ENCODE measurements at places on chromosomes 2 and 18.

DNA sequence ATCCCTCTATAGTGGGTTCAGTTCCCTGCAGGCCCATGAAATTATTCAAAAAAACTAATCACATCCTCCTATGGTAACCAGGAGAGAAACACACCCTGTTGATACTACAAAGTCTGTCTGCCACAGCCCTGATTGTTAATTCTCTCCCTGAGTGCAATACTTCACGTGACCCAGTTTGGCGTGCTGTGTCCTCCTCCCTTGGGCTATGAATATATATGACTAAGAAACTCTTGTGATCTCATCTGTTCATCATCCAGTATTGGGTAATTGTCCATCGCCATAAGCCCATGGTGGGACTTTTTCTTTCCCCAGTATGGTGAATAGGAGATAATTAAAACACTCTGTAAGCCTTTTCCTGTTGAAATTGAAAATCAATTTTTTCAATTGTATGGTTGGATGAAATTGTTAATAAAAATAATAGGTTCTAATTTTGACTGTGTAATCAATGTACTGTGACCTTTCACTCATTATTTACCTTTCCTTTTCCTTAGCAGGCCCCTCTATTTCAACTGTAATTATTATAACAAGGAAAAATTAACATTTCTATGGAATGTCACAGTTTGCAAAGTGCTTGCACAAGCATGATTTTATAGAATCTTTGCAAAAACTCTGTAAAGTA, 1822.6 kb downstream of the SUCLG1 start:
- DNase-seq = no peak

- no peak for DNase-seq
Measured at GRCh38 chr2:221431477-221431876, 140.6 kb downstream of the EPHA4 start.

GRCh38 chr2:17800219-17800618, 16.0 kb upstream of the MSGN1 start:
- DNase-seq = no peak

DNA sequence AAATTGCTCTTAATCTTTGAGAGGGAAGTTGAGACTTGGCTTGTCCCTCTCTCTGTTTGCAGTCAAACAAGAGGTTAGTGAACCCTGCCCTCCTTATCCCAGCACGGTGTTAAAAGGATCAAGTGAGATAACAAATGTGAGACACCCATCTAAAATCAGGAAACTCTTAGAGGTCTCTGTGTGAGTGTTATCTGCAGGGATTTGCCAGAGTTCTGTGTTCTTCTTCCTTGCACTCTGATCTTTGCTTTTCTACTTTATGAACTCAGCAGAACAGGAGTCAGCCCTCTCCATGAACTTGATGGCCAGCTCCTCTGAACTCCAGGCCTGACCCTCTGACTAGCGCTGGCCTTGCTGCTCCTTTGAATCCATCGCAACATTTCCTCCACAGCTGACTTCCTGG, 123.8 kb downstream of the NCKAP5 start:
- no peak for DNase-seq

GRCh38 chr2:20542746-20543468, 96.0 kb downstream of the RHOB start:
- no peak for DNase-seq

DNA sequence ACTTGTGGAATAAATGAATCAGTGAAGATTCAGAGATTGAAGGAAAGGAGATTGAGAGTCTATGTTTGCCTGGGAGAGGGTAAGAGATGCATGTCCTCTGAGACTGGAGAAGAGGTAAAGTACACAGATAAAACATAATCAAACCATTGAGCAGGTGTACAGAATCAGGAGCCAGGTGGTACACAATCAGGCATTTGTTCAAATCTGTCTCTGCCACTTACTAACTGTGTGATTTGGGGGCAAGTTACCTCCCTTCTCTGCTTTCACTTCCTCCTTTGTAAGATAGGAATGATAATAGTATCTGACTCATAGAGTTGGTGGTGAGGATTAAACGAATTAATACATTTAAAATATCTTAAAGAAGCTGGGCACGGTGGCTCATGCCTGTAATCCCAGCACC, 94.0 kb downstream of the CDK15 start:
- DNase-seq = no peak

DNA sequence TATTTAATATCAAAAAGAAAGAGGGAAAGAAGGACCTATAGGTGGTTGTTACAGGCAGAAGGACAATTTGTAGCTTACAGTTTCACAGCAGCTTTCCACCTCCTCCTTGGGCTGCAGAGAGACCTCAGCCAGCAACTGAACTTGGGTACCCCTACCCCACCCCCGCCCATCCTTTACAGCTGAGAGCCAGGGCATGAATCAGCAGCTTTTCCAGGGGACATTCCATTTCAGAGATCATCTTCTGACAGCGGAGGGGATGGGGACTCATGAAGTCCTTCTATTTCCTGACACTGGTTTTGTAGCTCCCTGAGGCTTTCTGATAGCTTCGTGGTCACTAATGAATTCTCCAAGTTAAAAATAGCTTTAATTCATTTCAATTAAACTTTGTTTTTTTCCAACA, 96.4 kb downstream of the ITGB1BP1 start:
- DNase-seq = no peak

DNA sequence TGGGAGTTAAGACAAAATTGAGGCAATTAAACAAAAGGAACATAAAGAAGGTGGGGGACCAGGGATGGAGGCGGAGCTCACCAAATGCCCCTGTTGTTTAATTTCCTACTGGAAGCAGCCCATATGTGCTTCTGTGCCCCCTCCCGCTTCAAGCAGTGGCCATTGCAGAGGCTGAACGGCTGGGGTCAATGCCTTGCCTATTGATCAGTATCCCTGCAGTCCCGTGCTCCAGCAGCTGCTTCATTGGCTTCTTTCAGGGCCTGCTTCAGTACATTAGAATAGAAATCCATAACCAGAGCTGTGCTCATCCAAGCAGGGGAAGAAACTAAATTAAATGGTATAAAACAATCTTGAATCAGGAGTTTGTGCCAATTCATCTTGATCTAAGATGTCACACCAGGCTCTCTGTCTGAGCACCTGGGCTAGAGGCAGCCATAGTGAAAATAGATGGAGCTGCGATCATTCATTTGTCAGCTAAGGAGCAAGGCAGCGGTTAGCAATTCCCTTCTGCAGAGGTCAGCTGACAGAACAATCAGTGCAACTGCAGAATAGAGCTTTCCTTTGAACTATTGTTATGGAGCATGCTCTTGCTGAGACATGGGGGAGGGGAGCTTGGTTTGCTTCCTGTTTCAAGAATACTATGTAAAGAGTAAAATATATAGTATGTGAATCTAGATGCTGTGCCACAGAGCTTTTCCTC, 222.4 kb downstream of the WDR7 start:
- DNase-seq = no peak

DNA sequence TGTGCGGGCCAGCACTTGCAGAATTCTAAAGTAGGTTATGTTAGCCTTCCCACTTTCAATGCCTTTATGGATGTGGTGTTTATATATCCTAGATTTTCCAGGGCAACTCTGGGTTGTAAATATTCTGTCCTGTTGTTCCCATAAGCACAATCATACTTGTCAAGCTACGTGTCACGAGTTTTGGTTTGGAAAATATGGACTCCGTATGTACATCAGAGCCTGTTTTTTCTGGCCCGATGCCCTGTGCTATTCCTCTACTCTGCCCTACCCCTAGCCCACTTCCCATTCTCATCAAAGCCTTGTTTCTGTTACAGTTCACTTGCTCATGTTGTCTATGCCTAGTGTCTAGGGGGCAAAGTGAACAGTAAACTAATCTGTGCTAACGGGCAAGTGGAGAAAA, 27.0 kb upstream of the ZEB2 start:
- no peak for DNase-seq

GRCh38 chr2:241570961-241571581, 12.5 kb downstream of the BOK start:
- no peak for DNase-seq

- DNase-seq = no peak
Measured at GRCh38 chr18:43888598-43888997, 611.3 kb upstream of the SYT4 start.

- DNase-seq = no peak
Measured at GRCh38 chr2:128313091-128313836, 5.4 kb downstream of the HS6ST1 start.

GRCh38 chr2:72028996-72029395, 118.7 kb downstream of the CYP26B1 start:
- no peak for DNase-seq

DNA sequence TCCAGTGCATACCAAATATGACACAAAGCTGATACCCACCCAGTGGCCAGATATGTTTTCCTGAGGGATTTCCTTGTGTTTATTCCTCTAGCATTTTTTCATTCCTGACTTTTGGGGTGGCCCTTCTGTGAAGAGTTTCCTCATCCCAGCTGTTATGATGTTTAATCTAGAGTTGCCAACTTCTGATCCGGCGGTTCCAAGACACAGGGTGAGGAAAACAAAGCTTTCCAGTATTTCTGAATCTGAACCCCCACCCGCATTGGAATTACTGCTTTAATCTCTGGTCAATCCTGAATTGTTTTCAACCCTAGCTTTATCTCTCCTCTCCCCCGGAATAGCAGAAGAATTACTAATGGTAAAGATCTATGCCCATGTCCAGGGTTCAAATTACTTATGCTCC, 39.2 kb upstream of the PNPT1 start:
- DNase-seq = no peak

DNA sequence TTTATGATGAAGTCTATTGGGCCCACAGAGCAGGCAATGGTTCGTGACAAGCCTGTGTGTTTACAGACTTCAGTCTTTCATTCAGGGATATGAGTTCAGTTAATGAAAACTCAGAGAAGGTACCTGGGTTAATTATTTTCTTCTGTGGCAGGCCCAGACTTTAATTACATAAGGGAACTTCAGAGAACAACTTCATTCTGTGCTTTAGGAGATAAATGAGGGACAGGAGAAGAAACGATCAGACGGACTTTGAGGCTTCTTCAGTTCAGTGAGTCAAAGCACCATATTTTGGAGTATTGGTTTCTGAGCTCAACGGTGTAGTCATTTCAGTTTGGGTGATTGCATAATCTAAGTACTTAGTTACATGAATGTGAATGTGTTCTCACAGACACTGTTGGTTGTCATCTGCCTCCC, 203.0 kb upstream of the KCNJ3 start:
- no peak for DNase-seq

DNA sequence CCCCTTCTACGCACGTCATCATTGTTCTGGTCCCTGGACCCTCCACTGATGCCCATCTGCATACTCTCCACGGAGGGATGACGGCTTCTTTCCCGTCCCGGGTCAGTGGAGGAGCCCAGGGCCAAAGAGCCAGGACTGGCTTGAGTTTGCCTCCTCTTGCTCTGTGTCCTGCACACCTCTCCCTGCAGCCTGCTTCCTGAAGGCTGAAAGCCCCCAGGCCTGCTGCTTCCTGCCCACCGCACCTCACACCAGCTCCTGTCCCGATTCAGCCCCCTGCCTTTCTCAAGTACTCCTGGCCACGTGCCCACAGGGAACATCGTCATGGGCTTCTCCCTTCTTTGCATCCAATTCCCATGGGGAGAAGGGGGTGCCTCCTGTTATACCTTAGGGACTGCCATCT, 7.1 kb downstream of the ADCY3 start:
- no peak for DNase-seq

DNA sequence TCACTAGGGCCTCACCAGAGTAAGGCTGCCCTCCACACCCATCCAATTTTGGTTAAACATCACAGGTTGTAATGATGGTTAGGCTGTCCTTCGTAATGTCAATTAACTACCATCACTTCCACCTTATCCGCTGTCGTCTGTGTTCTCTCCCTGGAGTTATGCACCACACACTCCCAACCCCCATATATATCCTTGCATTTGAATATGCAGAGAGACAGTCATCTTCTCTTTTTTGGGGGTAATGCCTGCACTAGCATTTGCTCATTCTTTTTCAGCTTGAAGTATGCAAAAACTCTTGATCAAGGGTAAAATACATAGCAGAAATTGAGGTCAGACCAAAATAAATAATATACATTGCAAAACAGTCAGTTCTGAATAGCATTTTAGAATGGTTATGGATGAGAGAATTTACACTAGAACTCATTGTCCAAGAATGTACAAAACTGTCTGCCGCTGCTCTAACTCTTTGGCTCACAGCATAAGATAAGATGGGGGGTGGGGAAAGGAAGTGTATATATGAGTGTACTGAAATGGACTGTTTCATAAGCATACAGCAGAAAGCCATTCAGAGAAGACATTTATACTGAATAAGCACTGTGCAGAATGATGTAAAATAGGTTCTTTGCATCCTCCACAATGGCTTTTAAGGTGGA, 397.8 kb upstream of the CHST9 start:
- DNase-seq = no peak

DNA sequence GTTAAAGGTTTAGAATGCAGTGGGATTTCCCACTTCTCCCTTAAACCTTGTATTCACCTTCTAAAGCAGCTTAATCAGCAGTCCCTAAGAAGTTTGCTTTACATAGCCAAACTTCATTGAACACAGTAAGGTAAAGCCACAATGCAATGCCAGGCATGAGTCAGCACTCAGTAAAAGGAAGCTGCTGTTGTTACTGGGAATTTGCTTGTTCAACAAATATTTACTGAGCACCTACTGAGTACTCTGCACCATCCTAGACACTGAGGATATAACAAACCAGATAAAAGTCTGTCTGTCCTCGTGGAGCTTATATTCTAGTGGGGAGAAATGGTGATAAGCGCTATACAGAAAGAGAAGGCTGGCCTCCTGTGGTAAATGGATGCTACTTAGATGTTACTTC, 162.7 kb downstream of the PKP4 start:
- no peak for DNase-seq

- DNase-seq = no peak
Measured at GRCh38 chr18:54233228-54233625, 8.8 kb upstream of the MBD2 start.

DNA sequence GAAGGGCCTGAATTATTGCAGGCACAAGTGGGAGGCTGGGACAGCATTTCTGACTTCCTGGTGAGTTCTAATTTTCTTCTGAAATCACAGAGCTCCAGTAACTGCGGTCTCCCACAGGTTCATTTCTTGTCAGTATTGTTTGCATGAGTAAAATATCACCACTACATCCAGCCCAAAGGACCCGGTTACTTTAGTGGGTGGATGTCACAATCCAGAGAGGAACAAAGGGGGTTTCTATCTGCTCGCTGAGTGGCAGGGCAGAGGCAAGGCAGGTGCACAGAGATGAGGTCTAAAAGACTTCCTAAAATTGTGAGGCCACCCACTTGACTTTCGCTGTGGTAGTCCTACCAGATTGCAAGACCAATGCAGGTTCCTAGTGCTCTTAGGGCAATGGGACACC, 800.4 kb upstream of the ID2 start:
- no peak for DNase-seq

- DNase-seq = no peak
Measured at GRCh38 chr18:23186781-23187180, 51.5 kb downstream of the CABLES1 start.

DNA sequence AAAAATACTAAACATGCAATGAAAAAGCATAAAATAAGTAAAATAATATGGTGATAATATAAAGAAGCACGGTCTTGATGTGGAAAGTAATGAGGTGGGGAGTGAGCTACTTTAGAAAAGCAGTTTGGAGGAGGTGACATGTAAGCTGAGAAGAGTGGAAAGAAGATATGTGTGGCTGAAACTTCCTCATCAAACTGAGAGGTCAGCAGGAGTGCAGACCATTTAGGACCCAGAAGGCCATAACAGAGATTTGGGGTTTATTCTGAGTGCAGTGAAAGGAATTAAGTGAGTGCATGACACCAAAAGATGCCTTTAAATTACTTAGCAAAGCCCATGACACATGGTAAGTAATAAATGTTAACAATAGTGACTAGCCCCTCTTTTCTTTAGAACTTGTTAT, 24.4 kb upstream of the TMEM182 start:
- DNase-seq = no peak

- no peak for DNase-seq
Measured at GRCh38 chr2:238134393-238134785, 4.1 kb upstream of the KLHL30 start.

All from activated T-helper 1 cell treated with Interleukin-2 at 50 U/mL for 16 hours (primary cell).